T-helper 2 cell treated with Interferon-gamma antibody and Interleukin-4, amounts not matched to agents 5 μg/mL and 100 μg/mL, for 36 hours (primary cell): ENCODE measurements at places on chromosomes 16 and 17.
A peak's percentile ranks its signal among the peaks of the same experiment; 100 is the strongest.

DNA sequence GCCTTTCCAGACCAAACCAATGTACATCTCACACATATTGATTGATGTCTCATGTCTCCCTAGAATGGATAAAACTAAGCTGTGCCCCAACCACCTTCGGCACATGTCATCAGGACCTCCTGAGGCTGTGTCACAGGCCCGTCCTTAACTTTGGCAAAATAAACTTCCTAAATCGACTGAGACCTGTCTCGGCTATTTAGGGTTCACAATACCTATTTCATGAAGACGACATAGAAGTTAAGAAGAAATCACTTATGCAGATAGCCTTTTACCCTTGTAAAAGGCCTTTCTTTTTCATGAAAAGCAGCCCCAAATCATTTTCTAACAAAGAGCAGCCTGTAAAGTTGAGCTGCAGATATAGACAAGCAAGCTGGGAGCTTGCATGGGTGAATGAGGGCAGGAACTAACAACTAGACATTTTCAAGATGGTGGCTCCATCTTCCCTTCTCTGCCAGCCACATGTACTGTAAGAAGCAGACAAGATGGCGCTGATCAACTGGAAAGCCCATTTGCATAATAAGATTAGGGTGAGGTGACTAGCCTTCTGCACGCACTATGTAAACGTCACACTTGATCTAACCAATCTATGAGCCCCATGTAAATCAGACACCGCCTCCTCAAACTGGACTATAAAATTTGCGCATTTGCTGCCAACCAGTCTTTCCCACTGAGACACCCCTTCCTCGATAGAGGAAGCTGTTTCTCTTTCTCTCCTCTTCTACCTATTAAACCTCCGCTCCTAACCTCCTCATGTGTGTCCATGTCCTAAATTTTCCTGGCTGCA lies 4.7 kb upstream of the KDM8 start:
- peaks cover 2% of the 10 kb centered on the region for H3K27me3 ChIP-seq
- peak overlapping the region; percentile 93 for H3K27ac ChIP-seq
- DNase-seq = no peak
- peak overlapping the region; percentile 35 for H3K4me3 ChIP-seq

DNA sequence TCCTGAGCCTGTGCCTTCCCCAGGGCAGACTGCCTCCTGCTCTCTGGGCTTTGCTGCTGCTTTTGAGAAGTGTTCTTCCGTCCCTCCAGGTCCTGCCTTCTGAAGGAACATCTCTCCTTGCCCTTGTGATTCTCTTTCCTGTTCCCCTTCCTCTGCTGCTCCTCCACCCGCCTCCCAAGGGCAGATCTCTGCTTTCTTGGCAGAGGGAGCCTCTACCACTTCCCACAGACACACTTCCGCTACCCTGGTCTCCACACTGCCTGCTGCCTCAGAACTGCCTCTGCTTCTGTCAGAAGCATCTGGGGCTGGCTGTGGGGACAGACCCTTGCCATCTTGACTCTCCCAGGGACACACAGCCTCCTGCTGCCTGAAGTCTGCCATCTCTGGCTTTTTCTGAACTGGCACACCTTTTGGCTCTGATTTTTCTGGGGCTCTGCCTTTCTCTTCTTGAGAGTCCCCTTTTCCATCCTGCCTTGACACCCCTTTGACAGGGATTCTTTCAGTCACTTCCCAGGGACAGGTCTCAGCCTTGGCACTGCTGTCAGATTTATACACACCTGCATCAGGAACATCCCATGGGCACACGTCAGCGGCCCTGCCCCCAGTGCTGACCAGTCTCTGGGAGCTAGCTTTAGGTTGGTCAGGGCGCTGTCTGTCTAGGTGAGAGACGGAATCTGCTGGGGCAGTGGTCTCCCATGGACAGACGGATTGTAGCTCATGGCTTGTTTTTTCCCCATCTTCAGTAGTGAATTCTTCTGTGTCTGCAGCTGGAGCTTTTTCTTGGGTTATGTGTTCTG lies 16.6 kb downstream of the GPR179 start:
- no peak for DNase-seq
- peaks cover 9% of the 10 kb centered on the region for H3K4me1 ChIP-seq
- peaks cover 7% of the 10 kb centered on the region for H3K36me3 ChIP-seq
- H3K27ac ChIP-seq = no peak overlapping the region
- H3K27me3 ChIP-seq = peaks cover 2% of the 10 kb centered on the region

- H3K4me3 ChIP-seq = no peak overlapping the region
- H3K27ac ChIP-seq = no peak overlapping the region
- H3K4me1 ChIP-seq = no peaks in the 10 kb centered on the region
- no peaks in the 10 kb centered on the region for H3K36me3 ChIP-seq
These were observed 611.4 kb upstream of the CDH5 start for GRCh38 chr16:65754820-65755691.

GRCh38 chr16:31712064-31712540 lies 161.5 kb upstream of the ZNF267 start:
- H3K4me3 ChIP-seq = peak overlapping the region; percentile 40
- peaks cover 50% of the 10 kb centered on the region for H3K36me3 ChIP-seq
- peaks cover 24% of the 10 kb centered on the region for H3K4me1 ChIP-seq
- no peak for DNase-seq

DNA sequence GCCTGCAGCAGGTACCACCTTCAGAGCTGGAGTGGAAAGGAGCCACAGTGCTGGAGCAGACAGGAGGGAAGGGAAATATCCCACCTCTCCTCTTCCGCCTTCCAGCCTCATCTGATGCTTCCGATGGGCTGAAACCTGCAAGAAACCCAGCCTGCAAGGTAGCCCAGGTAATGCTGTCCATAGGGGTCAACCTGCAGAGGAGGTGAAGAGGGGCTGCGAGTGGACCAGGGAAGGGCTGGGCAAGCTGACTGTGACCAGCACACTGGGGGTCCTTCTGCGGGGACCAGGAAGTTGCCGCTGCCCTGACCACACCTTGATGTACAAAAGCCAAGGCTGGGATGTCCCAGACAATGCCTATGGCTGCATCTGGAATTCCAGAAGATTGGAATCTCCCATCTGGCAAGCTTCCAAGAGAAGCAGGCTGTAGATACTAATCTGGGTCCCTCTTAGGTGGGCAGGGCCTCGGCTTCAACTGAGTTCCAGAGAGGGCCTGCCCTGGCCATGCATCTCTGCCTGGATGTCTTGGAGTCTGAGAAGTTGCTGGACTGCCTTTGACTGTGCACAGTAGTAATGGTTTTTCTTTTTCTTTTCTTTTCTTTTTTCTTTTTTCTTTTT lies 5.8 kb downstream of the FOXL1 start:
- H3K4me1 ChIP-seq = no peaks in the 10 kb centered on the region
- H3K36me3 ChIP-seq = no peaks in the 10 kb centered on the region
- H3K27me3 ChIP-seq = peaks cover 22% of the 10 kb centered on the region
- DNase-seq = no peak
- H3K4me3 ChIP-seq = no peak overlapping the region

DNA sequence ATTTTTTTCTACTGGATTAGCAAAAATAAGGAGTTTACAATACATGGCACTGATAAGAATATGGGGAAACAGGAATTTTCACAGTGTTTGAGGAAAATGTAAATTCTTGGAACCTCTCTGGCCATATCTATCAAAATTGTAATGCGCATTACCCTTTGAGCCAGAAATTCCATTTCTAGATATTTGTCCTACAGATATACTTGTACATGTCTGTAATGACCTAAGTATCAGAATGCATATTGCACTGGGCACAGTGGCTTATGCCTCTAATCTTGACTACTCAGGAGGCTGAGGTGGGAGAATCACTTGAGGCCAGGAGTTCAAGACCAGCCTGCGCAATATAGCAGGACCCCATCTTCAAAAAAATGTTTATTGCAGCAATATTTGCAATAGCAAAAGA lies 25.8 kb upstream of the HAS3 start:
- no peaks in the 10 kb centered on the region for H3K36me3 ChIP-seq
- no peak overlapping the region for H3K4me3 ChIP-seq
- H3K4me1 ChIP-seq = no peaks in the 10 kb centered on the region
- H3K27ac ChIP-seq = no peak overlapping the region

DNA sequence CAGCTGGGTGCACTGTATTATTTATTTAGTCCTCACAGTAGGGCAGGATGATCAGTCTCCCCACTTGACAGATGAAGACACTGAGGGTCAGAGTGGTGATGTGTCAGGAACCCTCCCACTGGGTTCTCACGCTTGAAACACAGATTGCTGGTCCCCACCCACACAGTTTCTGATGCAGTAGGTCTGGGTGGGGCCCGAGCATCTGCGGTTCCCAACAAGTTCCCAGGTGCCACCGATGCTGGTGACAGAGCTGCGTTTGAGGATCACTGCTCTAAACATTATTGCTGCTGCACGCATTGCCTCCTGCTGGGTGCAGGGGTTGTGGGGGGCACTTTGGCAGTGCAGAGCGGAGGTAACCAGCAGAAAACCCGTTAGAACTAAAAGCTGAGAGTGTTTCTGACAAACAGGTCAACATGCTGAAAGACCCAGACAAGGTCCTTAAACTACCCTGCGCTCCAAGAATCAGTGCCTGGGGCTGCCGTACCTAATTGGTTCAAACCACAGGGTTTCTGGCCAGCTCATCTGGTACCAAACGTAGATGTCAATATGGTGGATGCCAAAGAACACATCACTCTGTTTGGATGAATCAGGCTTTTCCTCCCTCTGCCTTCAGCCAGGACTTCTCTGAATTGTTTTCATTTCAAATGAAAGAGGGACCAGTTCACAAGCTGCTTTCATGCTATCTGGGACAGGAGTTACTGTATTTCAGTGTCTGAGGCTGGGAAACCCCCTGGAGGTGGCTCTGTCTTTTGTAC lies 76.0 kb downstream of the ABCC1 start:
- peak overlapping the region; percentile 80 for H3K27ac ChIP-seq
- peak; percentile 55 for DNase-seq
- H3K4me1 ChIP-seq = peaks cover 32% of the 10 kb centered on the region
- H3K27me3 ChIP-seq = no peaks in the 10 kb centered on the region
